ENCODE measurements at places on chromosomes 6 and 20. TPM values are rescaled to one million over a fixed set of nuclear protein-coding genes. Genes with fewer than 3 reads are reported as not detected.

Gene OARD1
- polyA plus RNA-seq = 14.3 TPM

Gene TGM2
- 21.4 TPM for polyA plus RNA-seq

Gene STMND1
- polyA plus RNA-seq = 0.13 TPM

DNA sequence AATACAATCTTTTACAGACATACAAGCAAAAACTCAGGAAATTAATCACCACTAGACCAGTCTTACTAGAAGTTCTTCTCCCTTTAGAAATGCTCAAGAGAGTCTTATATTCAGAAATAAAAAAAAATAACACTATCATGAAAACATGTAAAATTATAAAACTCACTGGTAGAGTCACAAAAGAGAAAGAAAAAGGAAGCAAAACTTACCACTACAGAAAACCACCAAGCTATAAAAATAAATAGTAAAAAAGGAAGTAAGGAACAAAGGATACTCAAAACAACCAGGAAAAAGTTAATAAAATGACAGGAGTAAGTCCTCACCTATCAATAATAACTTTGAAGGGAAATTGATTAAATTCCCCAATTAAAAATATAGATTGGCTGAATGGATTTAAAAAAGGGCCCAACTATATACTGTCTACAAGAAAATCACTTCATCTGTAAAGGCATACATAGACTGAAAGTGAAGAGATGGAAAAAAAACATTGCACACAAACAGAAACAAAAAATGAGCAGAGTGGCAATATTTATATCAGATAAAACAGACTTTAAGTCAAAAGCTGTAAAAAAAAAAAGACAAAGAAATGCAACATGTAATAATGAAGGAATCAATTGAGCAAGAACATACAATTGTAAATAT is 489.5 kb downstream of the KIF16B start:
- DNase-seq = no peak

- DNase-seq = no peak
Measured at GRCh38 chr20:32183947-32184635, 23.5 kb downstream of the PLAGL2 start.

GRCh38 chr6:19181211-19181610 is 656.0 kb upstream of the ID4 start:
- peak; percentile 74 for DNase-seq

DNA sequence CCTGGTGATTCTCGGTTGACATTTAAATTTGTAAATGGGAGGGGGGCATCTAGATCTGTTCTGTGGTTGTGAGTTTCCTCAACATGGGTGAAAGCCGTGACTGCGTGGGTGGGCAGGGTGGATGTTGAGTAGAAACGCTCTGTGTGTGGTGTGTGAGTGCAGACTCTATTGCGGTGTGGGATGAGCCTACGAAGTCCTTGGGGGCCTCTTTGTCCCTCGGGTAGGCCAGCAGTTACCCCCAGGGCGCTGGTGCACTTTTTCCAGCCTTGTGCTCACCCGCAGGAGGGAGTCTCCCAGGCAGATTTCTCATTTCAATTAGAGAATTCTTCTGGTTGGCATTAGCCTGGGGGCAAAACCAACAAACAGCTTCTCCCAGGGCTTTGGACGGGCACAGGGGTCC is 10.6 kb downstream of the TOX2 start:
- no peak for DNase-seq

DNA sequence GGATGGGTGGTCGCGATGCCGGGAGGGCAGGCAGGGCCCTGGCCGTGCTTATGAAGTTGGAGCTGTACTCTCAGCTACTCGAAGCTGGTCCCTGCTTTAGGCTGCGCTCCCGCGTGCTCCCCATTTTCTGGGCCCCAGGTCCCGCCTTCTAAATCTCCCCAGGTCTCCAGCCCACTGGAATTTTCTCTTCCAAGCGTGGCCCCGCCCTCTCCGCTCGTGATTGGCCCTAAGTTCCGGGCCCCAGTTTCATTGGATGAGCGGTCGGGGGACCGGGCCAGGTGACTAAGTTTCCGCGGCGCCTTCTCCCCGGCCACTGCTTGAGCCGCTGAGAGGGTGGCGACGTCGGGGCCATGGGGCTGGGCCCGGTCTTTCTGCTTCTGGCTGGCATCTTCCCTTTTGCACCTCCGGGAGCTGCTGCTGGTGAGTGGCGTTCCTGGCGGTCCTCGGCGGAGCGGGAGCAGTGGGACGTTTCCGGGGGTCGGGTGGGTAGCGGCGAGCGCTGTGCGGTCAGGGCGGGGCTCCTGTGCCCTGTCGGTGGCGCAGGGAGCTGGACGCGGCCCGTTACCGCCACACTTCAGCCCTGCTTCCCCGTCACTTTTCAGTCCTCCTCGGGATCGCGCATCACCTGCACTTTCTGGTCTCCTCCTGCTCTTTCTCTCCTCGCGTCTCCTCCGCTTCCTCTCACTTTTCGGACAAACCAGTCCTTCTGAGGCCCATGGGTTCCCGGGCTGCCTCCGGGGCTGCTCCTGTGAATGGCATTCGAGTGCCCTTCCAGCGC is at the start of gene MICA:
TSS of gene MICA (plus strand) at position 313 of the 778 bp plus-strand sequence. CDS start at position 351, 38 bp downstream.
- peak; percentile 89 for DNase-seq

GRCh38 chr6:132504757-132505156 is 8.2 kb downstream of the STX7 start:
- DNase-seq = no peak

DNA sequence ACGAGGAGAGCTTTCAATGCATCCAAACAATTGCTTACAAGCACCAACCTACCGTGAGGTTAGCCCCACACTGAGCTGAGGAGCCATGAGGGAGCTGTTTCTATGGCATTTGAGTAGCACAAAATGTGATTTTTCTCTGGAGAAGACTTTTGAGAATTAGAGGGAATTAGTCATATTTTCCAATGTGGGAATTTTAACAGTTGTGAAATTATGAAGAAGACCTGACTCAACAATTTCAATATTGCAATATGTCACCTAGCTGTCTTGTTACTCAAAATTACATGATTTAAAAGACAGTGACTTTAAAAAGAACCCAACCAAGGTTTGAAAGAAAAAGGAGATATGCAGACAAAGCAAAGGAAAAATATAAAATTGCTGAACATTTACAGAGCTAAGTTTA is 62.6 kb upstream of the LY86 start:
- DNase-seq = no peak

DNA sequence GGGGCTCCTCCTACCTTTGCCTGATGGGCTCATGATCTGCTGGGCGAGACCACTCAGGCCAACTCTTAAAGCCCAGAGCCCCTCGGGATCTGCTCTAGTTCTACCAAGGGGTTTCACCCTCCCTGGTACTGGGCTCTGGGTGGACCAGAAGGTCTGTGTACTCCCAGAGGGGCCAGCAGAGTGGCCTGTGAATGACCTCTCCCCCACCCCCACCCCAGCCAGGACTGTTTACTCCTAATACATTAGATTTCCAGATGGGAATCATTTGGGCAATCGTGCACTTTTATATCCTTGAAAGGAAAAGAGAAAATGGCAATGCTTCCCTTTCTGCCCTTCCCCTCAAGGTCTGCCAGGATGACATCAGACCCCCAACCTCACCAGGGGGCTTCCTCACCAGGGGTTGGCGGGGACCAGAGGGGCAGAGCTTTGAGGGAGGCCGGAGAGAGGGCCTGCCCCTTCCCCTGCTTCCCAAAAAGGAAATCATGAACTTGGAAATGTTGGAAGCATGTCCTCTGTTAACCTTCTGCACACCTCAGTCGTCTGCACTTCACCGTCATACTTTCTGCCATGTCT is 37.1 kb upstream of the PMEPA1 start:
- no peak for DNase-seq

- no peak for DNase-seq
Measured at GRCh38 chr20:17023806-17024205, 203.0 kb upstream of the PCSK2 start.

DNA sequence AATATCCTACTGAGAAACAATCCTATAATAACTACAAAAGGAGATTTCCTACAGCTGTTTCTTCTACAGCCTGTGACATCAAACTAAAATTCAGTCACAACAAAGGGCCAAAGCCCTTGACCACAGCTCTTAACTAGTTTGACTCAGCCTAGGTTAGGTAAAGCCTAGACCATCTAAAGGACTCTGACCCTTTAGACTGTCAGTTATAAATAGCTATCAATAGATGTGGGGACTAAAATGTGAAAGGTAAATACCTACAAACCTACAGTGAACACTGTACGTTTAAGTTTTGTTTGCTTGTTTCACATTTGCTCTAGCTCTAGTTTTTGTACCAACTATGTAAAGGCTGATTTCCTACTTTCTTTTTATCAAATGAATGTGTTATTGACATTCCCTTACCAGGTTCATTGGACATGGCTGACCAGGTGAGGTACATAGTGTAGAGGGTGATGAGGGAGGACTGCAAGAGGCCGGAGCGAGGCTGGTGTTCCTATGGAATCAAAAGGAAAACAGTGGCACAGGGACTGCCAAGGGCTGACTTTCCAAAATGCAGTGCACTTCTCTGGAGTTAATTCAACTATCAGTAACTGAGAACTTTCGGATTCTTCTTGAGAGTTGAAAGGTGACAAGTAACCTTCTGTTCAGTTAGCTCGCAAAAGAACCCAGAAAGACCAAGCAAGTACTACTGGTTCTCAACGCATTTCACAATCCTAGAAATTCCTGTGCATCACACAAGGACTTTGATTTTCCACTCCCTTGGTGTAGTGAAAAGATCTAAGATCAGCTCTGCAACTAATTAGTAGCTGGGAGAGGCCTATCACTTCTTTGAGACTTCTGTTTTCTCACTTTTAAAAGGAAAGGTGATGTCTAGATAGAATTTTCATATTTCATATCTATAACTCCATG is 17.2 kb downstream of the SERINC3 start:
- no peak for DNase-seq

GRCh38 chr6:166032366-166033200 is 135.1 kb downstream of the TBXT start:
- peak; percentile 36 for DNase-seq

DNA sequence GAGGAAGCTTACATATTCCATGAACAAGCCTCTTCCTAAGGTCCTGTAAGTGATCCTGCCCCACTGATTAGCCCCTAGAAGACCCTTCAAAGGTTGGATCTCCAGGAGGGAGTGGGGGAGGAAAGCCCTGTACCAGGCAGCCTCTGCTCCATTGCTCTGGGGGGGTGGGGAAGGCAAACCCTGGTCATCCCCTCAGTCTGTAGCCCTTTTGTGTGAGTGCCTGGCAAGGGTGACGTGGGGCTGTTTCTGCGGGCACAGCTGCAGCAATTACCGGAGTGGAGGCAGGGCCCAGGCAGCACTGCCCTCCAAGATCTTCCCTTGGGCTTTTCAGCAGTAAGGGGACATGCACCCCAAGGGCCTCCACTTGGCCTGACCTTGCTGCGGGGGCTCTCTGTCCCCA is at the start of gene MOG:
TSS of gene MOG (plus strand) at position 295 of the 400 bp plus-strand sequence. CDS start 118 bp downstream, outside the sequence.
- no peak for DNase-seq

DNA sequence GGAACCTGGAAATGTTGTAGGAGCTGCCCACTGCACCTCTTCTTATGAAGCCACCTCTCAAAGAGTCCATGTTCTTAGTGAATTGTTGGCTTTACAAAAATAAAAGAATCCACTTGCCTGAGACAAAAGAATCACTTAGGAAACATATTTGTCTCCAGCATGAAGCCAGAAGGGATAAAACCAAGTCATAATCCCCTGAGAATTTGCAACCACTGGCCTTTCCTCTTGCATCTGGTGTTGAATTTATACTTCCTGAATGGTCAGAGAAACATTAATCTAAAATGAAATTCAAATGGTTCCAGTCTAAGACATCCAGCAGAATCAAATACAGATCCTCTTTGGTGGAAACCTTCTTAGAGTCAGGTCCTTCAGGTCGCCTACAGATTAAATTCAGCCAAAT is 192.5 kb upstream of the ECI2 start:
- no peak for DNase-seq

All from muscle of back (tissue), 13 donors.